ENCODE measurements at places on chromosomes 5 and 9. TPM values are rescaled to one million over a fixed set of nuclear protein-coding genes. Genes with fewer than 3 reads are reported as not detected.

DNA sequence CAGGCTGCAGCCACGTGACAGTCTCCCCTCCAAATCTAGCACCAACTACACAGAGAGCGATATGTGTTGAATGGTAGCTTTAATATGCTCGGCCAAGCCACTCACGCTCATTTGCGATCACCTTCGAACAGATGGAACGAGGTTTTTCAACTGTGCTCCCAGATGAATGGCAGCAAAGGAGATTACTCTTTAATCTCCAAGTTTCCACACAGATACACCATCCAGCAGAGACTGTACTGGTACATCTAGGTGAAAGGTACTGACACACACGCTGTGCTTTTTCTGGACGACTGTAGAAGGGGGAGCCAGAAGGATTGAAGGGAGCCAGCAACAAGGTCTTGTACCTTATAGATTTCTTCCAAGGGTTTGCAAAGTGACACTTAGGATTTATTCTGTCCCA, 263.9 kb downstream of the NR3C1 start:
- DNase-seq: no peak

The SPATA24 gene
- total RNA-seq: 5.8 TPM

DNA sequence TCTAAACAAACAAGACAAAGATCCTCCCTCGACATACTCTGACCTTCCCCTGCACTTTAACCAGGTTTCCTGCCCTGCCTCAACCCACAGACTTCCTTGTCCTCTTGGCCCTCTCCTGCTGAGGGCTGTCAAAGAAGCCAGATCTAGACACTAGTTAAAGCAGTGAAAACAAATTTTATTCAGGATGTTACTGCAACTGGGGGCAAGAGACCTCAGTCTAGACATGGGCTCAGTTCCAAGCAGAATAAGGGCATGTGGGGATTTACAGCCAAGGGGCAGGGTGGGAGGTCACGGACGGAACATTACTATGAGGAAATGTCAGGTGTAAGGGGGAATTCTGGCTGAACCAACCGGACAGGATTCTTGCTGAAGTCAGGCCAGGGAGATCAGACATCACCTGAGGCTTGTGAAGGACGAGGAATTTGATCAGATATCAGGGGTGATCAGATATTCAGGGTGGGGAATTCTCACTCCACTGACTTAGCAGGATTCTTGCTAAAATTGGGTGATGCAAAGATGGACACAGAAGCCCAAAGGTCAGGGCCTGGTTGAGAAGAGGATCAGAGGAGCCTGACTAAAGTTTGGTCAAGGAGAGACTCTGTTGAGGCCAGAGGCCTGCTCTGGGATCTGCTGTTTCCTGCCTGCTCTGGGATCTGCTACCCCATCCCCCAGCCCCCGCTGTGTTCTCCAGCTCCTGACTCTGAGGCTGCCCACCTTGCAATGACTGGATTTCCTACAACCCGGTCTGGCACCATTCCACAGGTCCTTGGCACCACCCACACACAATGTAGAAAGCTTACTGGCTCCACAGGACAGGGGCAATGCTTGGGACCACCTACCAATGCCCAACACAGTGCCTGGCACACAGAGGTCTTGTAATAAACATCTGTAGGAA, 21.5 kb downstream of the GABBR2 start:
- peak; percentile 6 for DNase-seq

DNA sequence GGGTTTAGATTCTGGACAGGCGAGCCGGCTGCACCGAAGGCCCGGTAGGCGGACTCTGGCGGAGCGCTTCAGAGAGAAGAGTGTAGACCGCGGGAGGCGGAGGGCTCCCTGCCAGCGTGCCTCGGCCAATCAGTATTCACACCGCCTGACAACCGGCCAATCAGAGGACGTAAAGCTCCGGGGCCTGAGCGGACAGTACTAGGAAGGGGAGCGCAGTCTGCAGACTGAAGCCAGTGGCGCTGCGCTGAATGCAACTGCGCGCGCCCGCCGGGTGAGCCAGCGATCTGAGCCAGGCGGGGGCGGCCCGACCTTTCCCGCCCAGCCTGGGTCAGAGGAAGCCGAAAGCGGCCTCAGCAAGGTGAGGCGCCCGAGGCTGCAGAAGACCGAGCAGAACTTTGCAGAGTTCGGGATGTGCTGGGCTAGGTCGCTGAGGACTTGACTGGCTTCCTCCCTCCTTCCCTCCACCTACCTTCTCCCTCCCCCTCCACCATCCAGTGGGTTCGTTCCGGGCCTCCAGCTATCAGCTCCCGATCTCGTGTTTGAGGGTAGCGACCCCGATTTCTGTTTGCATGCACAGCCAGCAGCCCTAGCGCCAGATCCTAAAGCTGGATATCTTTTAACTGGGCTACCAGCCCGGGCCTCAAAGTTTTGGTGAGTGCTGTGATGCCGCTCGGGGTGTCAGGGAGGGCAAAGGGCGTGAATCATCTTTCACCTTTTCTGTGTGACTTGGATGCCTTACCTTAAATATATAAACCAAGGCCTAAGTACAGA, at the start of gene DMRT2:
Gene DMRT2 (plus strand): TSS at position 233 of the 771 bp plus-strand sequence. CDS start 1,257 bp downstream, outside the sequence.
- peak; percentile 95 for DNase-seq

The ELOVL7 gene
- 5.9 TPM for total RNA-seq

- no peak for DNase-seq
These were observed 6.0 kb upstream of the PITX1 start for GRCh38 chr5:135040034-135040332.

- no peak for DNase-seq
These were observed 290.9 kb upstream of the RGMB start for GRCh38 chr5:98482321-98483300.

DNA sequence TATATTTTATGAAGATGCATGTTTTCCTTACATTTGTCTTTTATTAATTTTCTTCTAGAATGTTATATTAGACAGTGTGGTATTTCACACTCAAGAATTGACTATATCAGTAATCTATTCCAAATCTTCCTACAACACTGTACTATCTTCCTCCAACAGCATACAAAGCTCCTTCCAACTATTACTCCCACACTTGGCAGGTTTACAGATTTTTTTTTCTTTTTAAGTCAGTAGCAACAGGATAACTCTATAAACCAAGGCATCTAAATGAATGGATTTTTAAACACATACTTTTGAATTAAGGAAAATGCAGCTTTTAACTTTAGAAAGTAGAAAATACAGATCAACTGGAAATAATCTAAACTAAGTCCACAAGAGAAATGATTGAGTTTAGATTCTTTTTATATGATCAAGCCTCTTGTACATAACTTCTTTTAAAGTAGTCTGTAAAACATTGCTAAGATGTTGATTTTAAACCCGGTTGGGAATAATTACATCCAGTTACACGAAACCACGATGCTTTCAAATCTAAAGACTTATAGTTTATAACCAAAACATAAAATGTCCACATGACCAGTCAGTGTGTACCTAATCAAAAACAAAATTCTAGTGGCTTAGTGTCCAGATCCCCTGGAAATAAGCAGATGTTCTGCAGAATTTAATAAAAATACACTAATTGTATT, 281.6 kb downstream of the ADAMTS6 start:
- peak; percentile 74 for DNase-seq

The INSYN2B gene
- total RNA-seq: 0.12 TPM

DNA sequence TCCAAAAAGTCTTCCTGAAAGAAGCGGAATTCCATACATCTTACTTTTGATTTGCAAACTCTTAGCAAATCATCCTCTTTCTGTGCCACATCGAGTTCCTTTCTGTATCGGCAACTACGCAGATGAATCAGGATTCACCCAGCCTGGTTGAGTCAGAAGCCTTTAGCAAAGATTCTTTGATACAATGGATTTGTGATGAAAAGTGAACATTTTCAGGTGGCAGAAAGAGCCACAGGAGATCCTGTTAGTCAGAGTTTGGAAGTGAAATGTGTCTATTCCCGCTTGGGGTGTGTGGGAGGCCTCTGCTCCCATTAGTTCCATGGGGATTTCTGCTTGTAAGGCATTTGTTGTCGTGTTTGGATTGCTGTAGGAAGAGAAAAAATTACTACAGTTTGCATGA, 351.8 kb upstream of the WWC1 start:
- no peak for DNase-seq

The NTRK2 gene
- total RNA-seq: 6.2 TPM
